ENCODE measurements at places on chromosomes 1 and 21.

- DNase-seq: peak; percentile 93
Measured at GRCh38 chr1:109532365-109533136, 7.1 kb upstream of the GPR61 start.

GRCh38 chr1:119590393-119590792 lies 57.7 kb downstream of the ZNF697 start:
- no peak for DNase-seq

GRCh38 chr21:41611966-41612606 lies 104.1 kb upstream of the TMPRSS2 start:
- no peak for DNase-seq

DNA sequence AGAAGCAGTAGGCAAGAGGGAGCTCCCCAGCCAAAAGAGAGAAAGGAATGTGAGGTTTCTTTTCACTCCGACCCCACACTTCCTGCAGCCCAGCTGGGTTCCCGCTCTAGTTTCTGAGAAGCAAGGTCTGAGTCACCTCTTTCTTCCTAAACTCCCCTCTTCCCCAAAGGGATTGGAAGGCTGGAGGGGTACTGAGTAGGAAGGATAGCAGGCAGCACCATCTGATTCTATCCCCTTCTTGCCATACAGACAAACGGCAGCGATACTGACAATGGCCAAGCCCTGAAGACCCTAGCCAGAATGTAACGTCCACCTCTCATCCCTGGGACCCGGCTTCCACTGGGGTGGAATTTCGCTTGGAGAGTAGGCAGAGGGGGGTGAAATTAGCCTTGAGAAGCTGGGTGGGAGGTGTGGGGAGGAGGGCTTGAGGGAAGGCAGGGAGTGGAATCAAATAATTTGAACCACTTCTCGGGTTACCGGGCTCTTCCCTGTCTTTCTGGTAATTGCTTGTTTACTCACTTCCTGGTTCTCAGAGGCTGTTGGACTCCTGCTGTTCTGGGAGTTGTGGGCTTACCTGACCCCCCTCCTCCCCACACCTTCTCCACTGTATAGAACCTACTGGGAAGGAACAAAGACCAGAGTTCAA lies 13.2 kb downstream of the IER5 start:
- no peak for DNase-seq

DNA sequence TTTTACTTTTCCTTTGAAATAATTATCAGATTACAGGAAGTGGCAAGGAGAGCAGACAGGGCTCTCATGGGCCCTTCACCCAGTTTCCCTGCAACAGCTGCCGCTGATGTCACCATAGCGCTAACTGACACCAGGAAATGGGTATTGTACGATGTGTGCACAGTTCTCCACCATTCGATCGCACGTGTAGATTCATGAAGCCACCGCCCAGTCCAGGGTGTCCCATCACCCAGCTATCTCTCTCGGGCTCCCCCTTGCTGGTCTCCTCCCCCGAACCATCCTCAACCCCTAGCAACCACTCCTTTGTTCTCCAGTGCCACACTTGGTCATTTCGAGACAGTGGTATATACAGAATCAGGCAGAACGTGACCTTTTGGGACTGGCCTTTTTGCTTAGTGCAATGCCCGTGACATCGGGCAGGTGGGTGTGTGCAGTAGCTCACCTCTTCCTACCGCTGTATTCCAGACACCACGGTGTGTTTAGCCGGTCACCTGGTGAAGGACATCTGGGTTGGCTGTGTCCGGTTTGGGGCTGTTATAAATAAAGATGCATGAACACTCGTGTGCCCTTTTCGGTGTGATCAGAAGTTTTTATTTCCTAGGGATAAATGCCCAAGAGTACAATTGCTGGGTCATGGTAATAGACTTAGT lies 118.4 kb downstream of the CRYAA start:
- no peak for DNase-seq

DNA sequence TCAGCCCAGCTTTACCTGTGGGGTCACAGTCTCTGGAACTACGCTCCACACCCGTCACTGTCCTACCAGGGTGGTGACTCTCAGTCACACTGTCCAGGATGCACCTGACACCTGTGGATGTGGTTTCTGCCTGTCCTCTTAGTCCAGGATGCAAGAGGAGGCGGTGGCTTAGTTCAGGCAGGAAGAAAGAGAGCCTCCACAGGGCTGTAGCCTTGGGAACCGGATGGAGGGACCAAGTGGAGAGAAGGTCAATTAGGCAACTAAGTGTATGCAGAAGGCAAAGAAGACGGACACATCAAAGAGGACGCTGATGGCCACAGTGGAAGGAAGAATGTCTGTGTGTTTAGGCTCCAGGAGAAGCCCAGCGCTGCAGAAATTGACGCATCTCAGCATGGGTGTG lies 153.9 kb upstream of the IRF2BP2 start:
- DNase-seq: no peak

- DNase-seq: no peak
Measured at GRCh38 chr1:46418976-46419375, 24.9 kb downstream of the FAAH start.

GRCh38 chr1:44905276-44905675 lies 62.2 kb upstream of the PTCH2 start:
- DNase-seq: no peak

GRCh38 chr1:3457910-3458883 lies 3.7 kb downstream of the ARHGEF16 start:
- DNase-seq: no peak

DNA sequence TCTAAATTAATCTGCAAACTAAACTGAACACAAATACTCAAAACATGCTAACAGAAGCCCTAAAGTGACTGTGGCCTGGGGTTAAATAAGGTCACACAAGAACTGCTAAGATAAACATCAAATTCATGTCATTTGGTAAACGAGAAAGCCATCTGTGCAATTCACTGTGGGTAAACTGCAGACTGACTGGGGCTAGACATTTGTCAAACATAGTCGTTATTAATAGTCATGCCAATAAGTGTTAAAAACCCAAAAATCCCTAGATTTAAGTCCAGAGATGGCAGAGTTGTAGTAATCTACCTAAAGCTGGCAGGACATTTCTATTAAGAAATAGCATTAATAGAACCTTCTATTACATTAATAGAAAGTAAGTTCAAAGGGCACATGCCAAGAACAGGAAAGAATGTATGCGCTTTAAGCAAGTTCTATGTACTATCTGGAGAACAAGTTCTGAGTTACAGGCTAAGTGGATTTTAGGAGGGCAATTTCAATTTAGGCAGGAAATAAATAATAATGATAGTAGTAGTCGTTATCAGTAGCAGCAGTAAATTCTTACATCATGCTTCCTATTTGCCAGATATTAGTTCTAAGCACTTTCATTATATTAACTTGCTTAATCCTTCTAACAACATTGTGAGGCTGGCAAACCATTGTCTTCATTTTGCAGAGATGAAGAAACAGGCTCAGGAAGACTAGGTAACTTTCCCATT lies 8.6 kb downstream of the EDEM3 start:
- peak; percentile 10 for DNase-seq

GRCh38 chr1:234322979-234323378 lies 50.3 kb upstream of the COA6 start:
- DNase-seq: peak; percentile 74

DNA sequence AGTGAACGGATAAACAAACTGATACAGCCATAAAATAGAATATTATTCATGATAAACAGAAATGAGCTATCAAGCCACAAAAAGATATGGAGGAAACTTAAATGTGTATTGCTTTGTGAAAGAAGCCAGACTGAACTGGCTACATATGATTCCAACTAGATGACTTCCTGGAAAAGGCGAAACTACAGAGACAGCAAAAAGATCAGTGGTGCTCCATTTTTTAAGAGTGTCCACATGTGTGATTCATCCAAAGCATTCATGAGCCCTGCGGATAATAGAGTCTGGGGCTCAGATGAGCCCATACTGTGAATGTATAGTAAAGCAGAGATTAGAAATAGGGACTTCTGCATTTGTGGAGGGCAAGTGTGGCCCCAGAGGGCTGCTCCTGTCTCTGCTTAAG lies 7.8 kb upstream of the TMEM222 start:
- no peak for DNase-seq

DNA sequence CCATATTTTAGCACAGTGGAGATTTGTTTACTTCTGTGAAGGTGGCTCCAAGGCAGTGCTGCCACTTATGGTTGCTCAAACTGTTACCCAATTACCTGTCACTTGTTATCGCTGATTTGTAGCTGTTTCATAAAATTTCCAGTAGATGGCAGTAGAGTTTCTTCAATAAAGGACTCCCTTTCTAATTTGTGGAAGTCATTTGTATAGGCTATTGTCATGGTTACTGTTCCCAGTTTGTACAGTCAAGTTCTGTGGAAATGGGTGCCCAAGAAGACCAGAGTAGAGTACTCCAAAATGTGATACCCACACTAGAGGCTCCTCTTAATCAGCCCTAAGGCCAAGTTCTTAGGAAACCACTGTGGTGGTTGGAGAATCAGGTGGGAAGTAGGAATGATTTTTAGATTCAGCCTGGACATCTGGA lies 186.1 kb downstream of the CLEC20A start:
- no peak for DNase-seq

DNA sequence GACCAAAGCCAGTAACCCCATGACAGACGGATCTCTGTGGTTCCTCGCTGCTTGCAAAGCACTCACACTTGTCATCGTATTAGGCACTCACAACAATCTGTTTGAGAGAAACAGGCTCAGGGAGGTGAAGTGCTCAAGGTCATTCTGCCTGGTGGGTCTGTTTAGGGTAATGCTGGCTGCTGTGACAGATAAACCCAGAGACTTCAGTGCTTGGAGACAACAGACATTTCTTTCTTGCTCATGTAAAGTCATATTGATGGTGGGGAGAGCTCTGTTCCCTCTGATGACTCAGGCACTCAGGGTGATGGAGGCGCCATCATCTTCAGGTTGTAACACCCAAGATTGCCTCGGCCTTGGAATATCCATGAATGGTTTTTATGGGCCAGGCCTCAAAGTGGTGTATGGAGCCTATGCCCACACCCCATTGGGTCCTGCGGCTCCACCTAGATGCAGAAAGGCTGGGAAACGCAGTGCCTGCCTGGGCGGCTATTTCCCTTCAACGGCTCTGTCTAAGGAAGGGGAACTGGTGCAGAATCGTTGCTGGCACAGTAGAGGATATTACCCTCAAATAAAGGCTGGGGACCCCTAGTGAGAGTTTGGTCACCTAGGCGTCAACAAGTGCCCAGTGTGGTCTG lies 71.6 kb upstream of the SELENON start:
- no peak for DNase-seq

GRCh38 chr1:97074771-97075170 lies 353.2 kb downstream of the PTBP2 start:
- DNase-seq: no peak

- no peak for DNase-seq
Measured at GRCh38 chr1:214532070-214532469, 19.3 kb downstream of the PTPN14 start.

GRCh38 chr1:110874324-110875215 lies 1.6 kb downstream of the CD53 start:
- DNase-seq: no peak

- DNase-seq: no peak
Measured at GRCh38 chr1:227654858-227655752, 80.0 kb downstream of the JMJD4 start.

GRCh38 chr1:62068978-62069377 lies 125.7 kb upstream of the L1TD1 start:
- DNase-seq: no peak

- no peak for DNase-seq
Measured at GRCh38 chr1:178529364-178530036, 16.6 kb downstream of the TEX35 start.

- no peak for DNase-seq
Measured at GRCh38 chr1:203128716-203129500, 1.4 kb downstream of the ADORA1 start.

GRCh38 chr1:153626904-153627714 lies at the start of gene S100A13:
S100A13 (minus strand) TSS chr1:153627505; CDS start chr1:153626472, 1,033 bp downstream.
- DNase-seq: no peak

DNA sequence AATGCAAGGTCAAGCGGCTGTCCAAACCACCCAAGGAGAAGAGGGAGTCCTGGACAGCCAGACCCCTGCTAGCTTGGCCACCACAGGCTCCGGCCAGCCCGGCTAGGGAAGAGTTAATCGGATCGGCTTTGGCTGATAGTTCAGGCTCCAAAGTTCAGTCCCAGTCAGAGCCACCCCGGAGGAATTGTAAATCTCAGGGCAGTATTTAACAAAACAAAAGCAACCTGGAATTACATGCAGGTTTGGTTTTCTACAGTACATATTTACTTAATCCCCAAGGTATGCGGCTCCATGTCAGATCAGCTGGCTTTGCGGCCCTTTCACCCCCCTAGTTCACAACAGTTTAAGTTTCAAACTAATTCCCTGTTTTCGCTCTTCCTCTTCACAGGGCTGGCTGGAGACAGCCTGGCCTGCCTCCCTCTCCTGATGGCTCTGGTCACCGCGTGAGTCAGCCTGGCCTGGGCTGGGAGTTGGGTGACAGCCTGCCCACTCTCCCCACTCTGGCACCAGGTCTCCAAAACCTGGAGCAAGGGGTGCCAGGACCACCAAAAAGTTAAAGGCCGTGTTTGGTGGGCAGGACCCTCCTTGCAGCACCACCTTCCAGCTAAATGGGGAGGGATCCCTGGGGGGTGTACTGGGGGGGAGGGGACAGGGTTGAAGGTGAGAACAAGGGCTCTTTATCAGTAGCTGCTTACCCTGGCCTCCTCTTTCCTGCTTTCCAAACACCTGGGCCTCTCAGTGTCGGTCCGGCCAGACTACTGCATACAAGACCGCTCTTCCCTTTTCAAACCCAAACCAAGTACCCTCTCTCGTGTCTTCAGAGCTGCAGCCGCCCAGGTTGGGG lies 1.9 kb downstream of the DHRS3 start:
- DNase-seq: peak; percentile 8

DNA sequence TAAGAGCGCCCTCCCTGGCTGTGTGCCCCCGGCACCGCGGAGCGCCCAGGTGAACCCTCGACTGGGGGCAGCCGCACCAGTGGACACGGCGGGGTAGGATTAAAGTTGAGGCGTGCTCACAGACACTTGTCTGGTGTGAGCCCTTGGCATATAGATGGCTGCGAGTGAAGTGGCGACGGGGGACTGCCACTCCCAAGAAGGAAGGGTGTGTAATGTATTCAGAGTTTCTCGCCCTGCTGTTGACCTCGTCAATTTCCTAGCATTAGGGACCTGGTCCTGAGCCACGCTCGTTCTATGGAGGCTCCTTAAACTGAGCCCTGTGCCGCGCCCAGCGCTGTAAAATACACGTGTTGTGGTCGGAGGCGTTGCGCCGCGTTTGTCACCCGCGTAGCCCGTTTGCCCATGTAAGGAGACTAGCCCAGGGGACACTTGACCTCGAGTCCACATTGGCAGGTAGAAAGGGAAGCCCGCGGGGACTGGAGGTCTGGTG lies 554 bp downstream of the EVA1C start:
- no peak for DNase-seq

DNA sequence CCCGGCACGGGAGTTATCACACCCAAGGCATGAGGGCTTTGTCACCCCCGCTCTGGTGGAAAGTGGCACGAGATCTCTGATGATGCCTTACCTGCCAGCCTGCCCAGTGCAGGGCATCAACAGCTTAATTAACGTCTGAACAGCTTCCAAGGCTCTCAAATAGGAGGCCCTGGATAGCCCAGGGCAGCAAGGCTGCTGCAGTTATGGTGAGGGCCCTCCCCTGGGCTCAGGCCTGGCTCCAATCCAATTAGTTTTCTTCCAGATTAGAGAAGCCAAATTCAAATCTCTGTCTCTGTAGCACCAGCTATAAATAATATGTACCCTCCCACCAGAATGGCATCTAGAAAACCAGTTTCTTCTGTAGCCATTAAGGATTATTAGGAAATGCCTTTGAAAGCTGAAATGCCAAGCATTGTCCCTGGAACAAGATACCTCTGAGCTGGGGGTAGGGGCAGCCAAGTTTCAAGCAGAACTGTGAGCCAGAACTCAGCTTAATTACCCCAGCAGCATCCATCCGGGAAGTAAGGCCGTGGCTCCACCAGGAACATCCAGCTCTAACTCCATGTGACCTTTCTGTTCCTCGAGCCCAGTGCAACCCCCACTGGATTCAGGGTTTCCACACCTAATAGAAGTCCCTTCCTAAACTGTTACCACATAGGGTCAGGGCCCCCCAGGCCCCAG lies 12.5 kb downstream of the QSOX1 start:
- no peak for DNase-seq
